ENCODE measurements at places on chromosomes 12 and 14.

- DNase-seq = no peak
Observed at GRCh38 chr12:34204830-34205285, 182.6 kb downstream of the ALG10 start.

GRCh38 chr12:130142736-130143135, 19.5 kb upstream of the FZD10 start:
- no peak for DNase-seq

DNA sequence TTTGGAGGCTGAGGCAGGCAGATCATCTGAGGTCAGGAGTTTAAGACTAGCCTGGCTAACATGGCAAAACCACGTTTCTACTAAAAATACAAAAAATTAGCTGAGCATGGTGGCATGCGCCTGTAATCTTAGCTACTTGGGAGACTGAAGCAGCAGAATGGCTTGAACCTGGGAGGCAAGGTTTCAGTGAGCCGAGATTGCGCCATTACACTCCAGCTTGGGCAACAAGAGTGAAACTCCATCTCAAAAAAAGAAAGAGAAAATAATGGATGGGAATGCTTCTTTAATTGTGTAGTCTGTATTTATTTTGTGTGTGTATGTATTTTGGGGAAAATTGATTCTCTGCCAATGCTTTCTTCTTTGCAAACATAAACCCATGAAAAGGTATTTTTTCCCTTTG, 32.5 kb downstream of the SRGAP1 start:
- no peak for DNase-seq

GRCh38 chr14:20179218-20179617, 11.5 kb upstream of the OR11G2 start:
- DNase-seq = no peak

- DNase-seq = no peak
Observed at GRCh38 chr12:68954811-68955210, 21.8 kb upstream of the CPM start.
